Activated CD4-positive, alpha-beta T cell treated with anti-CD3 and anti-CD28 coated beads for 4 hours (primary cell): ENCODE measurements at places on chromosomes 1 and 21.

GRCh38 chr1:188188317-188188716 is 1359.6 kb downstream of the PLA2G4A start:
- no peak for DNase-seq

DNA sequence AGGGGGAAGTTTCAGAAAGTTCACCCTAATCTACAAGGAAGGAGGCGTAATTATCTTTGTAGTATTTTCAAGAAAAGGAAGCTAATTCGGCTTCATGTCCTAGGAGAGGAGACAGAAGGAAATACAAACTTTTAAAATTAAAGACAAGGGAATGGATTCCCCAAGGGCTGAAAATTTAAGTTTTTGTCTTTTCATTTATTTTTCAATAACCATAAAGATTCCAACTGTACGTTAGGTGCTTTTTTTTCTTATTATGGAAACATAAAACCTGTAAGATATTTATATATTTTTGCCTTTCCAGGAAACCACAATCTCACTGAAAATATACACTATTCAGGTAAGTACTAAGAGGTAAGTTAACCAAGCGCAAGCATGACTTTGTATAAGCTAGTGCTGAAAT is at the start of gene OR2M3:
Gene OR2M3 (plus strand): TSS at position 301 of the 400 bp plus-strand sequence. CDS start 5,803 bp downstream, outside the sequence.
- no peak for DNase-seq

DNA sequence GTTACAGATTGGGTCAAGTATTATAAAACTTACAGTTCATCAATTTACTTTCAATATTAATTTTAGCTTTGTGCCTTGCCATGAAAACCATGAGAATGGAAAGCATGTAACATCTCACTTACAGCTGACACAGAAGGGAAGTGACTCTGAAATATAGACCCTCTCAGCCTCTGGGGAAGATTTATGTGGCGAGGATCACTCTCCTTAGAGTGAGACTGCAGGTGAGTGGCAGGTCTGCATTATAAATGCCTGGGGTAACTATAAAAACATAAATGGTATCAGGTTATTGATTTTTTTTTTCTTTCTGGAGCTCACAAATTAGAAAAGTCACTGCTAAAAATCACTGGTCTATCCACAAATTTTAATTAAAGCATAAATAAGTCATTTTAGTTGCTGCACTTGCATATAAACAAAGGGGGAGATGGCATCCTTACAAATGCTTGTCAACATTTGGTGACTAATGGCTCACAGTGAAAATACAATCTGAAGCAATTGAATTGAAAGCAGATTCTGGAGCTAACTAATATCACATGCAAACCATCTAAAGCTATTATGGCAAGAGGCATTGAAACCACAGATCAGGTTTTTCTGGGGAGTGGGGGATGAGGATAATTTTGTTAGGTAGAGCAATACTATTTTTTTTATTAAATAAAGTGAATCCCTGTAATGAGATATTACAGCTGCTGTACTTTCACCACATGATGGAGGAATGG is 200.9 kb downstream of the TM2D1 start:
- DNase-seq = no peak

- DNase-seq = no peak
Measured at GRCh38 chr1:50822035-50822776, 137.9 kb downstream of the FAF1 start.

DNA sequence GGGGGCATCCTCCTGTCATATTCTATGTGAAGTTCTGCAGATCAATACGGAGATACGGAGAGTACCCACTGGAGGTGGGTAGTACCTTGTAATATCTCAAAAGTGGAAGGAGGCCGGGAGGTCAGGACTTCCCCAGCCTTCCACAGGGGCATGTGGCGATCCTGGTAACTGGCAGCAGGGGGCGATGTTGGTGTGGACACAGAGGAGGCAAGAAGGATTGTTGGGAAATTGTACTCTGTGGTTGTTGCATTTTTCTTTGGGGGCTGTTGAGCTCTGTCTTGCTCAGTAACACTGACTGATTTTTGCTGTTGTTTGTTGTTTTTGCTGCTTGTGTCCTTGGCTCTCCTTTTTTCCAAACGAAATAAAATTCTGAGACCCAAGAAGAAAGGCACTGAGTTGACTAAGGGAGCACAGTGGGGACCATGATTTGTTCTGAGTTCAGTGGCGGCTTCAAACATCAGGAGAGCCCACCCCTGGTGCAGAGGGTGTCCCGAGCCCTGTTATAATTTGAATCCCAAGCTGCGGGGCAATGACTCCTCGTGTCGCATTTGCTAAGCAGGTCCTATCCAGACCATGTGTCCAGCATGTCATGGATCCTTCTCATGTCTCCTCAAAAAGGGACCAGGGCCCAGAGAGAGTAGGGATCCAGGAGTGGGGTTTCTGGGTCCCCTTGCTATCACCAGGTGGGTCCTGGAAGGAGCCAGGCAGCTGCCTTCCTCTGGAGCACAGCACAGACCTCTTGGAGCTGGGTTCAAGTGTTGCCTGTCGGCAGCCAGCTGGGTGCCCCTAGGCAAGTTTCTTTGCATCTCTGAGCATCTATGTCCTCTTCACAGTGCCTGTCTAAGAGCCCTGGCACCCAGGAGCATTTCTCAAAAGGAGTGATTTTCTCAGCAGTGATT is 22.8 kb downstream of the LHX4 start:
- DNase-seq = peak; percentile 61

DNA sequence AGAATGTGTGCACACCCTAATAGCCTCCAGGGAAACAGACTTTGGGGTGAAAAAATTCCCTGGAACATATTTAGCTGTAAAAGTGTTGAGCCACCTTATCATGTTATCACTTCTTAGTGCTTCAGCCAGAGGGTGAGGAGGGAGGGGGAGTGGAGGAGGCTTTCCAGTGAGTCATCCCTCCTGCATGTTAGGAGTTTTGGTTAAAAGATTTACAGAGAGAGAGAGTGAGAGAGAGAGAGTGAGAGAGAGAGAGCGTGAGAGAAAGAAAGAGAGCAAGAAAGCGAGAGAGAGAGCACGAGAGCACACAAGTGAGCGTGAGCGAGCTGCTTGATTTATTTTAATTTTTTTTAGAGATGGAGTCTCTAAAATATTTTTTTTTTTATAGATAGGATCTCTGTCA is 13.5 kb upstream of the CACNA1E start:
- DNase-seq = no peak

GRCh38 chr1:226519716-226520598 is 28.6 kb upstream of the STUM start:
- DNase-seq = no peak
